ENCODE measurements at places on chromosomes 2 and 18.

DNA sequence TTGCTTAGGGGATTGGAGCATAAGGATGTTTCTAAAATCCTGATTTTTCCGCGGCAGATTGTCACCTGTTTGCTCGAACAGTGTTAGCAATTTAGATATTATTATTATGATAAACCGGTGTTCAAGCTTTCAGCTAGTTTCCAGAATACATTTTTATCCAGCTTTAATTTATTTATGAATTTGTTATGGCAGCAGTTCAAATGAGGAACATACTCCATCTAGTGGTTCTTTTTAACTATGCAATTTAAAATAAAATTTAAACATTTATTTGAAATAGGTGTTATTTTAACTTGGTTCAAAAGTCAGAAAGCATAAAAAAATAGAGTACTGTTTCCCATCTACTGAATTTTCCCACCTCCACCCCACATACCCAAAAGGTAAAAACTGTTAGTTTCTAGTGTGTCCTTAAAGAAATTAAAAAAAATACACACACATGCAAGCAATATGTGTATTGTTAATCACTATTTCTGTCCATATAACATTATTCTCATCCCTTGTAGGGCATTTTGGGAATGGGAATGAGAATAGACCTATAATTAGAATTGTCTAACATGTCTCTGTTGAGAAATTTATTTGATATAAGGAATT, 23.2 kb downstream of the ACOXL start:
- no peak for DNase-seq

DNA sequence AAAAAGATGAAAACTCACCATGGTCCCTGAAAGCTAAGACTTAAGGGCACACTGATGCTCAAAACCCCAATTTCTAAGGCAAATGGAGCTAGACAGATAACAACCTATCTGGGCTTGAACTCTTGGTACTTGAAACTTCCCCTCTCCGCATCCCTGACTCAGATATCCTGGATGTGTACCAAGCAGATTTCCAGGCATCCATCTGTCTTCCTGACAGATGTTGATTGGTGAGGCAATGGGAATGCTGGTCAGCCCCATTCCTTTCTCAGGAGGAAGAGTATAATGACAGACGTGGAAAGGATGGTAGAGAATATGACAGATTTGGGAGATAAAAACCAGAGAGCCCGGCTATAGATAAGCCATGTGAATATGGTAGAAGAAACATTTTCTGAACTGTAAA, 69.2 kb downstream of the ADD2 start:
- DNase-seq: no peak

DNA sequence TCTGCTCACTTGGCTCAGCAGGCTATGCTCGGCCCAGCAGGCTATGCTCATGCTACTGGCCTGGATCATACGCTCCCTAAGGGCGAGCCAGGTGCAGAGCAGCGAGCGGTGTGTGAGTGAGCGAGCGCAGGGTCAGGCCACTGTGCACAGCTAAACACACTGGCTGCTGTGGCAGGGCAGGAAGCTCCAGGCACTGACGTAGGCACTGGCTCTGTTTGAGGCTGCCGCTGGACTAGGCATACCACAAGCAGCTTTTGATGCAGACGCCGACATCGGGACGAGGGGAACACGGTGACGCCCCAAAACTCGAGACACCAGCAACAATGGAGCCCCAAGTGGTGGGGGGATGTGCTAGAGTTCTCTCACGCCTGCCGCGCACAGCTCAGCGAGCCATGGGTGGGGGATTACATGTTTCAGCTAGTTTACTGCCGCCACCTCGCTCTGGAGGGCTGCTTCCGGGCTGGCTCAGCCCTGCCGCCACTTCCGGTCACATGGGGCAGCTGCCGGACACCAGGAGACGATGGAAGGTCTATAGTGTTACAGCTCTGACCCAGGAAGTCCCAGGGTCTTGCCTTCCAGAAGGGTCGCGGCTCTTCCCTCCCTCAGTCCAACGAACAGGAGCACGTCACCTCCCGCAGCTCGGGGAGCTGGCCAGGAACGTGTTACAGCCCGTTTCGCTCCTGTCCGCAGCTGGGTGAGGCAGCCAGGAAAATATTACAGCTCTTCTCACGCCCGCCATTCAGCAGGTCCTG, 1176.9 kb upstream of the LRRTM1 start:
- DNase-seq: no peak

GRCh38 chr2:46036929-46037328, 260.3 kb upstream of the EPAS1 start:
- DNase-seq: no peak

DNA sequence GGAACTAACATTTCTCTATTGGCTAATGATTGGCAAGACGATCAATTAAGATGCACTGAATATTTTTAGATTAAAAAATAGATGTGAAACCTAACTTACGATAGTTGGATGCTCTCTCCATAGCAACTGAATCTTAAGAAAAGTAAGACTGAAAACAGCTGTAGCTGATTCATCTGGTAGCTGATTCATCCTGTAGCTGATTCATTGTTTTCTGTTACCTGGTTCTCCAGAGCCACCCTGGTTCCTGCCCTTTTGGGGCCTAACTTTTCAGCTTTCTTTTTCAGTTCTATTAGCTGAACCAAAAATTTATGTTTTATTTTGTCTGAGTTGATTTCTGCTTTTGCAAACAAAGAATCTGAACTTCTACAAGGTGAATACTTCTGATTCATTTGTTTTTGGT, 22.7 kb upstream of the SPR start:
- no peak for DNase-seq

DNA sequence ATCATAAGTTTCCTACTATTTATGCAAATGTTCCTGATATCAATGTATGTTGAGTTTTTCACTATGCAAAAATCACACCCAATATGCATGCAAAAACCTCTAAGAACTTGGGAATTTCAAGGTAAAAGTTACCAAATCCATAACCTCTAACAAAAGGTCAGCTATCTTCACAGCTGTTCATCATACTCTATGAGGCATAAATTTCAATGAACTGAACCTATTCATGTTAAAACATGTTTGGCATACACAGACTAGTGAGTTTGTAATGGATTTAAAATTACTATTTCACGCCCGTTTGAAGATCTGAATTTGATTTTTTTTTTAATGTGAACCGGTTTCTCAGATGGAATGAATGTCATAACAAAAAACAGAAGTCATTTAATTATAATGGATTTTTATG, 100.2 kb downstream of the ATAD2B start:
- no peak for DNase-seq

GRCh38 chr2:101998896-101999789, 7.4 kb downstream of the IL1R2 start:
- no peak for DNase-seq

- no peak for DNase-seq
Observed at GRCh38 chr2:135586148-135586547, 54.9 kb downstream of the R3HDM1 start.

- no peak for DNase-seq
Observed at GRCh38 chr2:85263591-85263990, 64.2 kb downstream of the TGOLN2 start.

- no peak for DNase-seq
Observed at GRCh38 chr18:61989138-61989537, 96.3 kb upstream of the RNF152 start.

GRCh38 chr18:75784390-75784789, 356.9 kb upstream of the SMIM21 start:
- no peak for DNase-seq

DNA sequence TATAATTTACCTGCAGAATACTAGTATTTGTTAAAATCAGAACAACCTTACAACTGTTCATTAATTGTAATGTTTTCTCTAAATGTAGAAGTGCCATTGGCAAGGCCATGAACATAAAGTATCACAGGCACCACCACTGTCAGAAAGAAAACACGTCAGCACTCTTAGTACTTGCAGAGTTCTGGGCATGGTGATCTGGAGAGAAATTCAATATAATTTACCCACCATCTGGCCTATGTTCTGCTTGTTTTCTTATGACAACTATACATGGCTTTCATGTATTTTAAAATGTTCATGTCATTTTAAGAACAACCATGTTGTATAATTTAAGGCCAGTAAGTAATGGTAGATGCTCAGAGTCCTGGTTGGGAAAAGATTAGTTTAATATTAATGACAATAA, 114.2 kb upstream of the SULT1C3 start:
- no peak for DNase-seq

GRCh38 chr2:203501873-203502272, 33.2 kb downstream of the RAPH1 start:
- DNase-seq: no peak

GRCh38 chr2:226247289-226248275, 552.0 kb downstream of the IRS1 start:
- no peak for DNase-seq

DNA sequence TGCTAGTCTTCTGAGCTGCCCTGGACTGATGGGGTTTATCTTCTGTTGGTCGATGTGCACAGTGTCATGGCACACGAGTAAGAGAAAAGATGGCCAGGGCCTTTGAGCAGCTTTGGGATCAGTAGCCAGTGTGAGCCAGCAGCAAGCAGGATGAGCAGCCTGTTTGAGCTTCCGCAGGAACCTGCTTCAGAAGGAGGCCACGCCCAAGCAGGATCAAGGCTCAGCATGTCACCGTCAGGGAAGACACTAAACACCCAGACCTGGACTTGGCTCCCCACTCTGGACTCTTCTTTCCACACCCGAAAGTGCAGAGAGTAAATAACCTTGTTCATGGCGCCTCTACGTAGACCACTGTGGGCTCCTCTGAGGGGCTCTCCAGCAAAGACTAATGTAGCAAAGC, 25.2 kb upstream of the ASB1 start:
- DNase-seq: no peak

- DNase-seq: no peak
Observed at GRCh38 chr2:101119431-101119830, 31.8 kb downstream of the TBC1D8 start.

- no peak for DNase-seq
Observed at GRCh38 chr2:126359494-126359893, 296.5 kb upstream of the GYPC start.

- DNase-seq: no peak
Observed at GRCh38 chr2:60880643-60881046, 729 bp upstream of the REL start.

- DNase-seq: no peak
Observed at GRCh38 chr2:28160986-28161425, 231.7 kb upstream of the FOSL2 start.

DNA sequence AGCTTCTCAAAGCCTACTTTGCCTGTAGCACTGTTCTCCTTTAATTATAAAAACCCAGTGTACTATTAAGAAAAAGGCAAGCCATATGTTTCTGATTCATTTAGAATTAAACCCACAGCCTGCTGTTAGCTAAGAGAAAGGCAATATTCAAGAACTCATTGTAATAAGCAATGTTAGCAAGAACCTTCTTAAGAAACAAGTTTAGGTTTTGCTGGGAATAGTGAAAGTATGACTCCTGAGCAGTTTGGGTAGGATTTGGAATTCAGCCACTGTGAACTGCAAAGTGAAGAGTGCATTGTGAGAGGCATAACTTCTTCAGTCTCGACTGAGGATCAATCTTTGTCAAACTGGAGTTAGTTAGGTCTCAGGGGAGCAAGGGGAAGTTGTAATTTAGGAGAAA, 206.5 kb upstream of the NT5C1B start:
- DNase-seq: no peak

GRCh38 chr2:173550143-173550542, 195.5 kb downstream of the CDCA7 start:
- DNase-seq: no peak

- no peak for DNase-seq
Observed at GRCh38 chr2:197445746-197446145, 7.6 kb upstream of the COQ10B start.

DNA sequence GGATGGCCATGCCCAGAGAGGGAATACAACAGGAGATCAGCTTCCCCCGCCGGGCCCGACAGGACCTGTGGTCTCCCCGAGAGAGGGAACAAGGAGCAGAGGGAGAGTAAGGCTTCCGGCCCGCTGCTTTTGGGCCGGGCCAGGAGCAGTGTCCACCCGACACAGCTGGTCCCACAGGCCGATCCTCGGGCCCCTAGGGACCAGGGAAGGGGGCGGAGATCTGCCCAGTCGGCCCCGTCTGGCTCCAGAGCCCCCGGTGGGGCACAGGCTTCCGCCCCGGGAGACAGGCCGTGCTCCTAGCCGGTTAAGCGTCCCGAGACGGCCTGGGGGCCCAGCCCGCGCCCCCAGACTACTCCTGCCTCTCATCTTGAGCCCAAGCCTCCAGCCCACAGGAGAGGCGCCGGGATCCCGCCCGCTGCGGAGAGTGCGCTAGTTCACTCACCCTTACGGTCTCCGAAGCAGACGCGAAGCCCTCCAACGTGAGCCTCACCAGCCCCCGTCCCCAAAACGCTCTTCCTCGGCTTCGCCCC, at the start of gene MCFD2:
Gene MCFD2 (minus strand): TSS at position 526 of the 530 bp plus-strand sequence. CDS start 6,635 bp downstream, outside the sequence.
- no peak for DNase-seq

- no peak for DNase-seq
Observed at GRCh38 chr2:145687442-145688134, 1167.7 kb upstream of the ZEB2 start.

GRCh38 chr2:232117413-232117812, 155.9 kb downstream of the DIS3L2 start:
- no peak for DNase-seq
